ENCODE measurements at places on chromosomes 4 and X.

- no peaks in the 10 kb centered on the region for H3K4me1 ChIP-seq
- H3K27ac ChIP-seq, result no peak overlapping the region
- no peaks in the 10 kb centered on the region for H3K36me3 ChIP-seq
- H3K4me3 ChIP-seq, result no peak overlapping the region
- no peak for DNase-seq
- H3K27me3 ChIP-seq, result no peaks in the 10 kb centered on the region
These were observed 200.2 kb upstream of the FAM241A start for GRCh38 chr4:111945014-111945413.

DNA sequence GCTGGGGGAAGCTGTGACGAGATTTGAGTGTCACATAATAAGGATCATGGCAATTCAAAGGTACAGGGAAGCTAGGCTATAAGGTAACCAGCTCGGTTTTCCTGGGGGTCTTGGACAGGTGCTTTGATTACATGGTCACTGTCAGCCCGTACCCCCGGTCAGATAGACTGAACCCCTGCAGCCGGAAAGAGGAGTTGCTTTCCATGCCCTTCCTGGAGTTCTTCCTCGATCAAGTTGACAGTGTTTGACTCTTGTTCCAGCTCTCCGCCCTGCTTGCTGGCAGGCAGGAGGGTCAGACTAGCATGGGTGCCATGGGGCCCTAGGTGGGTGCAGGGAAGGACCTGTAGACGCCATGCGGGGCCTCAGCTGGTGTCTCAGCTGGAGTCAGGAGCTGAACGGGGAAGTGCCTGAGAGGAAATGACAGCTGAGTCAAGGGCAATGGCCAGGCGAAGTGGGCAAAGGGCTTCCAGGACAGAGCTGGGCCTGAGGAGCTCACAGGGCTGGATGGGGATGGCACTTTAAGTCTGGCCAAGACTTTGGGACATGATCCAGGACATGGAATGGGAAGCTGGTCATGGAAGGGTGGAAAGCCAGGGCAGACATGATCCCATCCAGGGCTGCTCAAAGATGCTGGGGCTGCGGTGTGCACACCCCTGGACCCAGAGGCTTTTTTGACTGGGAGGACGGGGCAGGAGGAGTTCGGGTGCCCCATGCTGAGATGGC lies 1.6 kb downstream of the TMEM187 start:
- no peak overlapping the region for H3K4me3 ChIP-seq
- no peaks in the 10 kb centered on the region for H3K36me3 ChIP-seq
- H3K4me1 ChIP-seq, result peaks cover 23% of the 10 kb centered on the region
- H3K27ac ChIP-seq, result peak overlapping the region; percentile 99
- no peak for DNase-seq
- no peaks in the 10 kb centered on the region for H3K27me3 ChIP-seq

DNA sequence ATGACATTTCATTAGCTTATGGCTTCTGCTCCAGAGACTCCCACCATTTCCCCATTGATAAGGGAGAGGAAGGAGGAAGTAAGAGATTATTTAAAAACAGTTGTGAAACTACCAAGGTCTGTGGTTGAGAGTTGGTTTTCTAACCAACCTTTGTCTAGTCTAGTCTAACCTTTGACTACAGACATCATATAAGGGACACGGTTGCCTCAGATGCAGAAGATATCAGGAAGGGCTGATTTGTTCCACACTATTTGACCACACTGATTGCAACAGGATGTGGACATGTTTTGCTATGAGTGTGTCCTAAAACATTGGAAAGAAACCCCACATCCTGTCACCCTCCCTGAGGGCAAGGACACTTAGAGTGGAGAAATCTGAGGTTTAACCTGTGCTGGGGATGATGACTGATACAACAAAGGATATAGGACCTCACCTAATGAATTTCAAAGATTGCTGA lies 53.0 kb downstream of the COQ2 start:
- no peak overlapping the region for H3K27ac ChIP-seq
- no peaks in the 10 kb centered on the region for H3K27me3 ChIP-seq
- no peaks in the 10 kb centered on the region for H3K36me3 ChIP-seq
- H3K4me3 ChIP-seq, result no peak overlapping the region
- H3K4me1 ChIP-seq, result no peaks in the 10 kb centered on the region

GRCh38 chr4:103095080-103095479 lies 4.6 kb downstream of the BDH2 start:
- H3K27me3 ChIP-seq, result no peaks in the 10 kb centered on the region
- no peak overlapping the region for H3K4me3 ChIP-seq
- peaks cover 8% of the 10 kb centered on the region for H3K4me1 ChIP-seq

DNA sequence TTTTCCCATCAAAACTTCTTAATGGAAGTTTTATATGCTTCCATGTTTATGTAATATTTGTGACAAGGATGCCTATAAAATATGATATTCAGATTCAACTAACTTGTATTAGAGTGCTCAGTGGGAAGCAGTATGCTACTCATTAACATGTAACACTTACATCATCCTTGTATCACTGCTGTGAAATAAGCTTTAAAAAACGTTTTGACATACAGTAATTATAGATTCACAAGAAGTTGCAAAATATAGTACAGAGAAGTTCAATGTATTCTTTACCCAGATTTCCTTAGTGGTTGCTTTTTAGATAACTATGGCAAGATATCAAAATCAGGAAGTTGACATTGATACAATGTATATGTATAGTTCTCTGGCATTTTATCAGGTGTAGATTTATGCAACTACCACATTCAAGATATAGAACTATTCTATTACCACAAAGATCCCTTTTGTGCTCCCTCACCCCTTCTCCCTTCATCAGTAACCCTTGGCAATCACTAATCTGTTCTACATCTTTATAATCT lies 56.3 kb downstream of the DTHD1 start:
- no peaks in the 10 kb centered on the region for H3K4me1 ChIP-seq
- H3K27ac ChIP-seq, result no peak overlapping the region
- DNase-seq, result no peak
- no peaks in the 10 kb centered on the region for H3K36me3 ChIP-seq
- H3K27me3 ChIP-seq, result no peaks in the 10 kb centered on the region

- H3K4me3 ChIP-seq, result no peak overlapping the region
- H3K36me3 ChIP-seq, result peaks cover 3% of the 10 kb centered on the region
- peaks cover 18% of the 10 kb centered on the region for H3K4me1 ChIP-seq
- DNase-seq, result no peak
These were observed 152.7 kb downstream of the APBB2 start for GRCh38 chr4:41061482-41062185.

- no peaks in the 10 kb centered on the region for H3K36me3 ChIP-seq
- no peaks in the 10 kb centered on the region for H3K4me1 ChIP-seq
- no peak overlapping the region for H3K27ac ChIP-seq
These were observed 560.5 kb upstream of the PABPC4L start for GRCh38 chr4:134762053-134762452.

- H3K4me1 ChIP-seq, result no peaks in the 10 kb centered on the region
- no peaks in the 10 kb centered on the region for H3K27me3 ChIP-seq
- no peak for DNase-seq
- H3K4me3 ChIP-seq, result no peak overlapping the region
- H3K36me3 ChIP-seq, result no peaks in the 10 kb centered on the region
These were observed 121.3 kb downstream of the GPR143 start for GRCh38 chrX:9644335-9644734.

DNA sequence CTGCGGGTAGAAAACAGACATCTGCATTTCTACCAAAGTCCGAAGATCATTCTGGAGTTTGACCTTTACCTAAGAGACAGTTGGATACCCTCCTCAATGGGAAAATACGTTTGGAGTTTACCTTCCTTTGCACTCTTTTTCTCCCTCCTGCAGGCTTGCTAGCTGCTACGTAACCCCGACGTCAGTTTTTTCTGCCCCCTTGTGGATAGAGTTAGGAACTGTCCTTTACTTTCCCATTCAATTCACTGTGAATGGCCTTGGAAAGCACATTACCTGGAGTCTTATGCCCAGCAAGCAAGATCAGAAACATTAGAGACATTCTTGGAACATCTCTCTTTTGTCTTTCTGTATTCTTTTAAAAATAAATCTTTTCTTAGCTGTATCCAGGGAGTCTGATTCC lies 250.7 kb downstream of the NAP1L3 start:
- no peaks in the 10 kb centered on the region for H3K27me3 ChIP-seq
- H3K4me3 ChIP-seq, result no peak overlapping the region
- no peaks in the 10 kb centered on the region for H3K4me1 ChIP-seq
- H3K27ac ChIP-seq, result no peak overlapping the region
- no peaks in the 10 kb centered on the region for H3K36me3 ChIP-seq

DNA sequence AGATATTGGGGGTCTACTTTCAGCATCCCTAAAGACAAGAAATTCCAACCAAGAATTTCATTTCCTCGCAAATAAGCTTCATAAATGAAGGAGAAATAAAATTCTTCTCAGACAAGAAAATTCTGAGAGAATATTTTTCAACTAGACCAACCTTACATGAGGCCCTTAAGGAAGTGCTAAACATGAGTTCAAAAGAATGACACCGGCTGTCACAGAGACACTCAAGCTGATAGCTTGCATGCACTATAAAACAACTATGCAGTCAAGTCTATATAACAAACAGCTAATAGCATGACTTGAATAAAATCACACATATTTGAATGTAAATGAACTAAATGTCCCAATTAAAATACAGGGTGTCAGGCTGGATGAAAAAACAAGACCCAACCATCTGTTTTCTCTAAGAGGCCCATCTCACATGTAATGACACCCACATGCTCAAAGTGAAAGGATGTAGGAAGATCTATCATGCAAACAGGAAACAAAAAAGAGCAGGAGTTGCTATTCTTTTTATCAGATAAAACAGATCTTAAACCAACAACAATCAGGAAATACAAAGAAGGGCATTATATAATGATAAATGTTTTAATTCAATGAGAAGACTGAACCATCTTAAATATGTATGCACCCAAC lies 27.2 kb downstream of the FAAH2 start:
- no peaks in the 10 kb centered on the region for H3K4me1 ChIP-seq
- no peaks in the 10 kb centered on the region for H3K27me3 ChIP-seq
- DNase-seq, result no peak
- H3K36me3 ChIP-seq, result no peaks in the 10 kb centered on the region

DNA sequence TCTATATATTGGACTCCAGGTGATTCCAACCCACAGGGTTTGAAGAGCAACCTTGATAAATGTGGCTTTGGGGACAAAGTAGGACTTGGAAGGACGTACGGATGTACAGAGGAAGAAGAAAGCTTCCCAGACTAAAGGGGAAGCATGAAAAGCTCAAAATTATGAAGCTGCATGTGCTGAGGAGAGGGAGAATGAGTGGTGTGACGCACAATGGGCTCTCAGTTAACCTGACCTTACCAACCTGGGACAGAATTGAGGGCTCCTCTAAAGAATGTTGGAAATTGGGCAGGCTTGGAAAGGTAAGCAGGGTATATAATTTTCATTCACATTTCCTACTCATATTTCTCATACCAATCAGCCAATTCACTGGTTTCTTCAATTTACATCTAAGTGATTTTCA lies 10.5 kb upstream of the TIGD2 start:
- no peak overlapping the region for H3K27ac ChIP-seq
- H3K36me3 ChIP-seq, result no peaks in the 10 kb centered on the region

- no peak overlapping the region for H3K4me3 ChIP-seq
- H3K36me3 ChIP-seq, result no peaks in the 10 kb centered on the region
- no peaks in the 10 kb centered on the region for H3K27me3 ChIP-seq
- peak overlapping the region; percentile 48 for H3K27ac ChIP-seq
- no peak for DNase-seq
These were observed 172.8 kb downstream of the FBXW7 start for GRCh38 chr4:152363086-152363485.

- H3K36me3 ChIP-seq, result no peaks in the 10 kb centered on the region
- DNase-seq, result no peak
- no peak overlapping the region for H3K4me3 ChIP-seq
- 0 out of 2 replicates have a peak, but pooled peaks cover 8% of the 10 kb centered on the region for H3K27me3 ChIP-seq
- no peaks in the 10 kb centered on the region for H3K4me1 ChIP-seq
These were observed 513.6 kb upstream of the PITX2 start for GRCh38 chr4:111136438-111136837.

- H3K4me3 ChIP-seq, result no peak overlapping the region
- no peaks in the 10 kb centered on the region for H3K36me3 ChIP-seq
- no peaks in the 10 kb centered on the region for H3K27me3 ChIP-seq
- H3K4me1 ChIP-seq, result peaks cover 20% of the 10 kb centered on the region
- no peak for DNase-seq
- peak overlapping the region; percentile 94 for H3K27ac ChIP-seq
These were observed 43.4 kb upstream of the TRIM2 start for GRCh38 chr4:153160821-153161220.

DNA sequence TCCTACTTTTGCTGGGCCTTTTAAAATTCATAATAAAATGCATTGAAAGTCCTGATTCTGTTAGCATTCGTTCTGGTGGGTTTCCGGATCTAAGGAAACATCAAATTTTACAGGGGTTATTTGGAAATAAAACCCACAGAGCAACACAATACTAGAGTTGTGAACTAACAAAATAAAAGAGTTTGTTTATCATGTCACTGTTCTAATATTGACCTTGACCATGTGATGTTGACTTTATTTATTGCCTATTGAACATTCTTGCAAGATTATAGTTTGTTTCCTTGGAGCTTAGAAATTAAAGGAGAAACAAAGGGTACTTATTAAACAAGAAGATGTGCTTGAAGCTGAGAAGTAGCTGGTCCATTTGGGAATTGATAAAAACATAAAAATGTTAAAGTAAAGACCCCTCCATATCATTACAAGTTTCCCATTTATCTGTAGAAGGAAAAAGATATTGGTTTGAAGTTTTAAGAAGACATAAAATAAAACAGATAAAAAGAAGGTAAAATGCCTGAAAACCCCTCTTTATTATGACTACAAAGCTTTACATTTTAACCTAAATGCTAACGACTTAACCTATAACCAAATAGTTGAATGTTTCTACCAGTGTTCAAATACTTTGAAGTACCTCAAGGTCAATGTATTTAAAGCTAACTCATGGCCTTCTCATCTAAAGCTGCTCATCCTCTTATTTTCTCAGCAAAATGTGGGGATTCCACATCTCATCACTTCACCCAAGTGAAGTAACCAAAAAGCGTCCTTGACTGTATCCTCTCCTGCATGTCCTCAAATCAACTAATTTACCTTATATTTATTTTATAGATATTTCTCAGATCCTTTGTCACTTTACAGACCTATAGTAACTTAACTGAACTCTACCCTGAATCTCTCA lies 179.6 kb downstream of the GASK1B start:
- H3K4me1 ChIP-seq, result peaks cover 6% of the 10 kb centered on the region
- no peaks in the 10 kb centered on the region for H3K36me3 ChIP-seq
- no peak for DNase-seq

All from SK-N-SH (cell line).